ENCODE measurements at places on chromosomes 12 and 14.

- DNase-seq: no peak
These were observed 82.0 kb downstream of the CATSPERB start for GRCh38 chr14:91649930-91650329.

DNA sequence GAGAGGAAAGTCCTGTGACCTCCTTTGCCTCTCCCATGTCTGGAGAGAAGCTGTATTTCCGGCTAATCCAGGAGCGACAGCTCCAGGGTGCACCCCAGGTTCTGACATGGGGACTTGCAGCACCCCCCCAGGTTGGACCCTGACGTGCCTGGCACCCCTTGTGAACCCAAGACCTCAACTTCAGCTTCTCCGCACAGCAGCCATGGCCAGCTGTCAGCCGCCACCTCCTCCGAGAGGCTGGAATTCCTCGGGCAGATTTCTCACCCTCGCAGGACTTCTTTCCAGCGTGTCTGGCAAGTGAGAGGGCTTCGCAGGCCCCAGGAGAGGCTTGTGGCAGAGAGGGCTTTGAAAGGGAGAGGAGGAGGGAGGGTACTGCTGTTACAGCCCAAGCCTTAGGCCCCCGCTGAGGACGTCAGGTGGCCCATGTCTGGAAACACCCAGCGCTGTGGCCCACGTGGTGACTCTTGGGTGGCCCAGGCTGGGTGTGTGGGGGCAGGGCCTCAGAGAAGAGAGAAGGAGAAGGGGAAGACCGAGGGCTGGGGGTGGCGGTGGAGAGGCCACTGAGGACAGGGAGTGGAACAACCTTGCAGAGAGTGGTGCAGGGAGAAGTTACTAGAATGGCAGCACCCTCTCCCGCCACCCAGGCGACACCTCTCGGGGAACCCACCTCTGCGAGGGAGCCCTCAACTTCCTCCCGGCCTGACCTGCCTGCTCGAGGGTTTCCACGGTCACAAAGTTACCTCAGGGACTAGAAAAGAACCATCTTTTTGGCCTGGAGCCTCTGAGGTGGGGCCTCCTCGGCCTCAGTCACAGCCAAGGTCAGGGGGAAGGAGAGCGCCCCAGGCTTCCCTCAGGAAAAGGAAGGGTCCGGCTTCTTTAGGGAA, 11.7 kb upstream of the RPS6KL1 start:
- DNase-seq: no peak

- no peak for DNase-seq
These were observed 439 bp downstream of the GOLGA5 start for GRCh38 chr14:92794547-92794941.

GRCh38 chr12:132327336-132328171, 1.8 kb downstream of the GALNT9 start:
- peak; percentile 62 for DNase-seq

GRCh38 chr12:116133149-116133548, 144.3 kb downstream of the MED13L start:
- DNase-seq: no peak

DNA sequence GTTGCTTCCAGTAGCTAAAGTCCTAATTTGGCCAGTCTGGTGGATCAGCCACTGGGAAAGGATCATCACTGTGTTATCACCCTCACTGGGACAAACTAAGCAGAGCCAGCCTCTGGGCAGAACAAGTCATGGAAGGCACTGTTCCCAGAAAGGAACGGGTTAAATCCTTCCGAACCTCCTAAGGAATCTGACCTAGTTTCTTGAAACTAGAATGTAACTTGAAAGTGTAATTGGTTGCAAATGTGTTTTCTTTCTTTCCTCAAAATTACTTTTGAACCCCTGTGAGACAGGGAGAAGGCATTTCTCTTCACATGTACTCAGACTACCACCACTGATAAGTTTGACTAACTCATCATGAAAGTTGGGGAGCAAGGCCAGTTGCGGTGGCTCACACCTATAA, 18.7 kb upstream of the KICS2 start:
- DNase-seq: no peak

DNA sequence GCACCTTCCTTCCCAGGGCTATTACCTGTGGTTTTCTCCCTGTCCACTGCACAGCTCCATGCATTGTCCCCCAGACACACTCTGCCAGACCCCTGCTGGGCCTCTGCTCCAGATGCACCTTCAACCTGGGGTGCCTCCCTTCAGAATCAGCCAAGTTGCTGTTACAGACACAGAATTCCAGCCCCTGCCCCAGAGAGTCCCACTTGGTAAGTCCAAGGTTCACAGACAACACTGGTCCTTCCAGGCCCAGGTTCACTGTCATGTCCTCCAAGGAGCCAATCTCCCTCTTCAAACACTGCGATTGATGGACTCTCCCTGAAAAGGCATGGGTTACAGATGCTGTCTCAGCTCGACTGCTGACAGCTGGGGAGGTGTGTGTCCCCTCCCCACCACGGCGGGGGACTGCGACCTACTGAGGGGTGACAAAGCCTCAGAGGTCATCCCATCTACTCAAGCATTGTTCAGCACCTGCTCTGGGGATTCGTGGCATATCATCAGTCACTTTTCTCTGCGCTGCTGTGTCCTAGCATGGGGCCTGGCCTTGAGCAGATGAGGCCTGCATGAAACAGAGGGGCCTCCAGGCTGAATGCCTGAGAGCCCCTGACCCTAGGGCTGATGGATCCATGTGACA, 24.3 kb downstream of the CALM1 start:
- DNase-seq: no peak

DNA sequence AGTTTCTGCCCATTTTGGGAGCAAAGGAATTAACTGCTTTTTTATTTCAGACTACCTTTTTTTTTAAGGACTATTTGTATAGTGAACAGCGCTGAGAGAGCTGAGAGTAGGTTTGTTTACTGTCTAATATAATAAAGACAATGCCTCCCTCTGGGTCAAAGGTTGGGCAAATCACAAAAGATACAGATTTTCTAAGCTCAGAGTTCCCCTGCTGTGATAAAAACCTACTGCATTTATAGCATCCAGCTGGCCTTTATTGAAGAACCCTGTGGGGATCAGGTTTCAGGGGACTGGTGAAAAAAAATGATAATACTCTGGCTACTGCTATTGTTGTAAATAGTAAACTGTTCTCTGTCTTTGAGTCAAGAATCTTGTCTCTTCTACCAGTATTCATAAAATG, 28.7 kb downstream of the CCDC59 start:
- DNase-seq: peak; percentile 92

DNA sequence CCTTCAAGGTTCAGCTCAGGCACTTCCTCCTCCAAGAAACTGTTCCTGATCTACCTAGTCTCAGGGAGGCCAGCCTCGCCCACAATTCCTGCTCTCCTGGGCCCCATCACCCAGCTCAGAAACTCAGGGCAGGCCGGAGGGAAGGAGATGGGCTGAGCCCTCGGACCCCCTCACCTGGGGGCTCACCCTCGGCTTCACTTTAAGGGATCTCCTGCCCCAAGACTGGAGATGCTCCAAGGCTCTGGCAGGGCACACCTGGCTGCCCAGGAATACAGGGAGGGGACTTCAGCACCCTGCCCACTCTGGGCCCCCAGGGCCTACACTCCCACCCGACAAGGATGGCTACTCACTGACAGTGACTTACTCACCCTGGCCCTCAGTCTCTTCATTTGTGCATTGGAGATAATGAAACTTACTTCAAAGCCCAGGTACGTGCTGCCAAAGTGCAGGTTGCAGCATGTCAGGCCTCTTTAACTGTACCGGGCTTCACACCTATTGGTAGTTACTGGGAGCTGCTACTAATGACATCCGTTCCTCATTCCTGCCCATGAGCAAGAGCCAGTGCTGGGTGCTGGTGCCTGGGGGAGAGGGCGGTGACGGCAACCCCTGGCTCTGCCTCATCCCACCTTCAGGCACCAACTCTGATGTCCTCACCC, 21.0 kb upstream of the PPP1R13B start:
- no peak for DNase-seq

- DNase-seq: no peak
These were observed 28.0 kb downstream of the TTLL5 start for GRCh38 chr14:75689012-75689411.

GRCh38 chr12:38949363-38949762, 44.0 kb upstream of the CPNE8 start:
- DNase-seq: no peak

GRCh38 chr12:80553316-80553715, 109.3 kb downstream of the PTPRQ start:
- no peak for DNase-seq

GRCh38 chr12:63955831-63956666, 111.5 kb downstream of the SRGAP1 start:
- DNase-seq: no peak

DNA sequence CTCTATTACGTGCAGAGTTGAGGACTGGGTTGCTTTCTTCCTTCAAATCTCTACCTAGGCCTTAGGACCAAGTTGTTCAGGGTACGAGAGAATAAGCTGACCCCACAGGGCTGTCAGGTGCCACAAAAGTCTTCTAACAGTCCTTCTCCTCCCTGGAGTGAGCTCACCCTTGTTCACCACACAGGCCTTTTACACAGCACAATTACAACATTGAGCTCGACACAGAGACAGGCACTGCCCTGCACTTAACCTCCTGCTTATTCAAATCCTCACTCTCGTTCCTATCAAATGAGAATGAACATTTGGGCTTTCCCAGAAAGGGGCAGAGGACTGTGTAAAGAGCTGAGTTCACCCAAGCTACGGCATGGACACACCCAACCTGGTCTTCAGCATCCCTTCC, 2.4 kb downstream of the GALNT6 start:
- no peak for DNase-seq

DNA sequence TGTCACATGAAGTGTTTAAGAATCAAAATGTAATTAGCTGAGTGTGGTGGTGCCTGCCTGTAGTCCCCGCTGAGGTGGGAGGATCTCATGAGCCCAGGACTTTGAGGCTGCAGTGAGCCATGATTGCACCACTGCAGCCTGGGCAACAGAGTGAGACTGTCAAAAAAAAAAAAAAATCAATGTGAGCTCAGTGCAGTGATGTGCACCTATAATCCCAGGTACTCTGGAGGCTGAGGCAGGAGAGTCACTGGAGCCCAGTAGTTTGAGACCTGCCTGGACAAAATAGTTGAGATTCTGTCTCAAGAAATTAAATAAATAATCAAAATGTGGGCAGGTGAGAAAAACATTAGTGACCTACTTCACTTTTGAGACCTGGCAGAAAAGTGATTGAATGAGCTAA, 140.0 kb downstream of the MON2 start:
- no peak for DNase-seq

GRCh38 chr12:112420740-112421139, 2.0 kb downstream of the PTPN11 start:
- no peak for DNase-seq

DNA sequence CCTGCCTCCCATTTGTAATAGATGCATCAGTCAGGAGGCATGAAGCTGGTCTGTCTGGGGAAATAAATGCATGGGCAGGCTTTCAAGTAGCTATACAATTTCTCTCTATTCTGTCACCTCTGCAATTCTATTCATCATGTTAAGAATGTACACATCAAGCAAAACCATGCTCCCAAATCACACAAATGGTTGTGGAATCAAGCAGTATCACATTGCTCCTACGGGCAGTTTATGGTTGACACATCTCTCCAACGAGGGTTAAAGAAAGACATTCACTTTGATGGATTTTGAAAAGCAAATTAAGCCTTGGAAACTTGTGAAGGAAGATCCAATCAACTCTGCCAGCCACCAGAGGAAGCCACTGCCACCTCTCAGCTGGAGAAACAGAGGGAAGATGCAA, 1277.4 kb upstream of the TMEM132C start:
- DNase-seq: no peak

- DNase-seq: no peak
These were observed 645.6 kb downstream of the SOX5 start for GRCh38 chr12:23303821-23304220.

- DNase-seq: no peak
These were observed 89.3 kb downstream of the SPTSSA start for GRCh38 chr14:34372786-34373185.

DNA sequence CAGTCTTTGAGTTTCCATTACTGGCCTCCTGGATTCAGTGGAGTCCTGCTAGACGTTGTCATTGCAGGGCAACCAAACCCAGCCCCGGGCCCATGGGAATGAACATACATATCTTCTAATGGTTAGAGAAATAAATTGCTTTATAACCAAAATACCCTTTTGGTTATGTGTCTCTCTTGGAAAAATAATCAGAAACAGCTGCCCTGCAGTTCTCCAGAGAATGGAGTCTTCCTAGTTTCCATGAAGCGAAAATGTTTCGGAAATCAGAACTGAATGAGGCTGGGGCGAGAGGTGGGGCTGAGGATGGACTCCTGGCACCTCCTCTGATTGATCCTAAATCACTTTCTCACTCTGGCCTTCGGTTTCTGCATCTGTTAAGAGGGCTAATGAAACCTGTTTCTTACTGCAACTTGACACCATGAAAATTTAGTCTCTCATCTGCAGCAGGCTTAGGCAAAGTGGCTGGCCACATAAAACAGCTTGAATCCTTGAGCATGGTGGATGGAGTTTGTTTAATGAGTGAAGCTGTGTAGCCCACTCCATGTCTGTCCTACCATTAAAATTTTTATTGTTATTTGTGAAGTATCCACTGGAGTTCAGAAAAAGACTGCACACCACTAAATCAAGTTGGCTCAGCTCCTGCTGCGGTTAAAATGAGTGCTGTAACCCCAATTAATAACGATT, 198.9 kb downstream of the CACNA1C start:
- DNase-seq: peak; percentile 20

DNA sequence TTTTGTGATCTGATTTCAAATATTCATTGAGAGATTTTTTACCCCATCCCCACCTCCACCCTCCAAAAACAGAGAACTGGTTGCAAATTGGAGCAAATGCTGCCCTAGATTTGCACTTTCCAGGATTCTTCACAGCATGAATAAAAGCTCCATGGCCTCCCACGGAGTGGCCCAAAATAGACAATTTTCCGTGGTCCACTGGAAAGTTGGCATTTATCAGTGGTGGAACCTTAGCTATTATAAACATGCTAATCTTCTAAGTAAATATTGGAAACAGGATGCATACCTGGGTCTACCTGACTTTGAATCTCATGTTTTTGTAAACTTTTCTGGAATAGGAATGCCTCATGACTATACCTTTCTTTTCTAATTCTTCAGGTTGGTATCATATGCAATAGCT, 123.9 kb downstream of the SLC16A7 start:
- DNase-seq: no peak

DNA sequence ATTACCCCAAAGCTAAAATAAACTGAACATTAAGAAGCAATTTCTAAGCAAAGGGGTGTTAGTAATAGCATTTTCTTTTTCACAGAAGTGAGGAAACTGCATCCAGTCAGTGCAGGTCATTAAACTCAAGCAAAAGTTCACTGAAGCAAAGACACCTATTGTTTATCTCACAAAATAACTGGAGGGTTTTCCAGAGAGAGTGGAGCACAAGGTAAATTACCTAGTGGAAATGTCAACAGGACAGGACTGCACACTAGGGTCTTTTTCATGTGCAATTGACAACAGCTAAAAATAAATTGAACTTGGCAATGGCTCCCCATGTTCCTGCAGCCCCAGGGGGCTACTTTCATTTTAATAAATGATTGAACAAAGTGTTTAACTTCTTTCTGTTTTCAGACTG, 742.0 kb downstream of the GALC start:
- no peak for DNase-seq

GRCh38 chr14:85688006-85688405, 158.1 kb downstream of the FLRT2 start:
- no peak for DNase-seq

GRCh38 chr12:124621296-124621660, 53.9 kb upstream of the NCOR2 start:
- DNase-seq: no peak
